ENCODE measurements at places on chromosomes 3 and 15. TPM values are rescaled to one million over a fixed set of nuclear protein-coding genes. Genes with fewer than 3 reads are reported as not detected.

GRCh38 chr3:99498550-99499234 is 139.7 kb upstream of the COL8A1 start:
- DNase-seq = no peak

GRCh38 chr3:113625834-113626233 is 70.6 kb downstream of the USF3 start:
- no peak for DNase-seq

DNA sequence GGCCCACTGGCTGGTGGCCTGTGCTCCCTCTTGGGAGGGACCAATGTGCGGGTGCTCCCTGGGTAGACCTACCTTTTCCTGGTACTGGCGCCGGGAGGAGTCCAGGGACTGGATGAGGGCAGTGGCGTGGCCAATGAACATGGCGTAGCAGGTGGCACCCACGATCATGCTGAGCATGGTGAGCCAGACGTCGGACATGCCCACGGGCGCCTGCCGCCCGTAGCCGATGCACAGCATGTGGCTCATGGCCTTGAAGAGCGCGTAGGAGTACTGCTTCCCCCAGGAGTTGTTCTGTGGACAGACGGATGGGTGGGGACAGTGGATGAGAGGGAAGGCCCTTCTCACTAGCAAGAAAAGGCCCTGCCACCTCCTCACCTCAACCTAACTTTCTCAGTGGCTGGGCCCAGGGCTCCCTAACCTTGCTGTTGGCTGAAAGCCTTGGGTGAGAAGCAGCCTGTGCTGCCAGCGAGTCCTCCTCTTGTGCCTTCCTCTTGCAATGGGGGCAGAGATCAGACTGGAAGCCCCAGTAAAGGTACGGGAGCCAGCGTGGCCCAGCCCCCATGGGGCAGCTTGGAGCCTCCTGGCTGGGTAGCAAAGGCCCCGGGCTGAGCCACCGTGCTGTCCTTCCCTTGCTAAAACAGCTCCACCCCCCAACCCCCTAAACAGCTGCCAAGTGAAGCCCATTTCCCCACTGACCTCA is 39.1 kb downstream of the HCN4 start:
- DNase-seq = no peak

DNA sequence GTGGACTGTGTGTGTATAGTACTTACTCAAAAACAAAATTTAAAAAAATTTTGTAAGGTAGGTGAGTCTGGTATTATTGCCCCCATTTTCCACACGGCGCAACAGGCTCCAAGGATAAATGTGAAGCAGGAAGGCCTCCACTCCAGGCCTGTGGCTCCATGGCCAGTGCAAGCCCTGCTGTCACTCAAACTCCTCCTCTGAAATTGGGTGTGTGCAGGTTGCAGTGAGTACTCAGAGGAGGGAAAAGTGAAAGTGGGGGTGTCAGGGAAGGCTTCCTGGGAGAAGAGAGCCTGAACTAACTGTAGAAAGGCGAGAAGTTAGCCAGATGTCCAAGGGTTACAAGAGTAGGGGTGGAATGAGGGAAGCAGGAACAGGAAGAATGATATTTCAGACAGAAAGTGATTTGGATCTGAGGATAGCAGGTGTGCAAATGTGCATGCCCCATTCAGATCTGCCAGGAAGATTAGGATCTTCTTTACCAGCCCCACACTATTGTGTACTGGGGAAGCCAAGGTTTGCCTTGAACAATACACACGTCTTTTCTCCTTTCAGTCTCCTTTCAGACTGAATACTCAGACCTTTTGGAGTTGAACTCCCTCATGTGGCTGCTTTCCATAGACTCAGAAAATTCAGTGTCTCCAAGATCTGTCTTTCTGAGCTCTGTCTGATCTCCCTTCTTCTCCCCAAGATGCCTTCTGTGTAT is 48.7 kb upstream of the RYK start:
- no peak for DNase-seq

- peak; percentile 66 for DNase-seq
These were observed 419 bp downstream of the FAM227B start for GRCh38 chr15:49620199-49620598.

GRCh38 chr15:41336549-41336948 is 3.9 kb downstream of the NUSAP1 start:
- no peak for DNase-seq

- DNase-seq = no peak
These were observed 13.1 kb upstream of the ETV5 start for GRCh38 chr3:186121968-186122367.

DNA sequence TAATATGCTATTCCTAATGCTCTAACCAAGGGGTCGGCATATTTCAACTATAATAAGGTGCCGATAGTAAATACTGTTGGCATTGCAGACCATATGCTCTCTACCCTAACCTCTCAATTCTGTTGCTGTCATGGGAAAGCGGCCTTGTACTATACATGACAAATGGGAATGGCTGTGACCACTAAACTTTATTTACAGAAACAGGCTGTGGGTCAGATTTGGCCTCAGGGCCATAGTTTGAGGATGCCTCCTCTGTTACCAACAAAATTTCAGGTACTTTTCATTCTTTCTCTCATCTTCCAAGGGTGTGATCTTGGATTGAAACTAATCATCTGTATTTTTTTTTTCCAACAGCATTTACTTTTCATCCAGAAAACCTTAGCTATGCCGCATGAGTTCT is 242.0 kb downstream of the MAGI1 start:
- DNase-seq = no peak

- DNase-seq = peak; percentile 93
These were observed 4.6 kb downstream of the ANXA2 start for GRCh38 chr15:60392986-60393790.

DNA sequence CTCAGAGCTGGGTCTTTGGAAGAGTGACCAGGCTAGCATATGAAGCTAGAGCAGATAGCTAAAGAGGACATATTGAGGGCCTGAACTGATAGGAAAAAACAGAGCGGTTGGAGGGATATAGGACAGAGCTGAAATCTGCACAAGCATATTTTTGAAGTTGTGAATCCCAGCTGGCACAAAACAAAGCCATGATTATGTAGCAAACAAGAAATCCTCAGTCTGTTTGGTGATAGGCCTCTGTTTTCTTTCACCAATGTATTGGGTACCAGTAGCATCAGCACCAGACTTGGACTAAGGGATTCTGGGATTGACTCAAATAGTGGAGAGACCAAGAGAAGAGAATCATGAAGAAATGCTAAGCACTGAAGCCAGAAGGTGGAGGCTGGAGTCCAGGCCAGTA is 151.0 kb downstream of the FAM43A start:
- no peak for DNase-seq

RARB gene
- total RNA-seq = 2.8 TPM

AP3B2 gene
- total RNA-seq = not detected
